ENCODE measurements at places on chromosomes 7 and 10.

DNA sequence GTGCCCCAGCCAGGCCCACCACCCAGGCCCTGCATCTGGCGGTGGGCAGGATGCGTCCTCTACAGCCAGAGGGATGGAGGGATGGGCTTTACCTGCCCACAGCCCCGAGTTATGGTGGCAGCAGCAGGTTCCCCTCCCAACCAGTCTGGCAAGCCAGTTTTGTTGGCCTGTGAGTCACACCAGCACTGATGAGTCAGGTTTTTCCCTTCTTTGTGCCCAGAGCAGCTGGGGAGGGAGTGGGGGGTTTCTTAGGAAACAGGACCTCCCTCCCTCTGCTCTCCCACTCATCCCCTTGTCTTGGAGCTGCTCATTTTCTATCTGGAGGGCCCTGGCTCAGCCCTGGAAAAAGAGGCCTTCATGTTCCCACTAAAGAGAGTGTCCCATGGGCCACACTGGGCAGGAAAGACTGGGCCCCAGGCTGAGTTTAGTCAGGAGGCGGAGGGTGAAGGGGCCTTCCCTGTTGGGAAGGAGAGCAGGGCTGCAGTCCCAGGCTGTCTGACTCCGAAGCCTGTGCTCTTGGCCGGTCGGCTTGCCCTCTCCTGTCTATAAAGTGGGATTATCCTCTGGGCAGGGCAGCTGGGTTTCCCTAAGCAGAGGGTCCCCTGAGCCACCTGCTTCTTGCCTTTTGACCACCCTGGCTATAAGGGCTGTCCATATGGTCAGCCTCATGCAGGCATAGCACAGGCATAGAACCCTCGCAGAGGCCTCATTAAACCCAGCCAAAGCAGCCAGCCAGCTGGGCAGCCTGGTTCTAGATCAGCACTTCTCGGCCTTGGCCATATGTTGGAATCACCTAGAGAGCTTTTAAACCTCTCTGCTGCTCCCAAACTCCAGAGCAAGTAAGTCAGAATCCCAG is 30.2 kb upstream of the ANKRD2 start:
- DNase-seq: no peak

DNA sequence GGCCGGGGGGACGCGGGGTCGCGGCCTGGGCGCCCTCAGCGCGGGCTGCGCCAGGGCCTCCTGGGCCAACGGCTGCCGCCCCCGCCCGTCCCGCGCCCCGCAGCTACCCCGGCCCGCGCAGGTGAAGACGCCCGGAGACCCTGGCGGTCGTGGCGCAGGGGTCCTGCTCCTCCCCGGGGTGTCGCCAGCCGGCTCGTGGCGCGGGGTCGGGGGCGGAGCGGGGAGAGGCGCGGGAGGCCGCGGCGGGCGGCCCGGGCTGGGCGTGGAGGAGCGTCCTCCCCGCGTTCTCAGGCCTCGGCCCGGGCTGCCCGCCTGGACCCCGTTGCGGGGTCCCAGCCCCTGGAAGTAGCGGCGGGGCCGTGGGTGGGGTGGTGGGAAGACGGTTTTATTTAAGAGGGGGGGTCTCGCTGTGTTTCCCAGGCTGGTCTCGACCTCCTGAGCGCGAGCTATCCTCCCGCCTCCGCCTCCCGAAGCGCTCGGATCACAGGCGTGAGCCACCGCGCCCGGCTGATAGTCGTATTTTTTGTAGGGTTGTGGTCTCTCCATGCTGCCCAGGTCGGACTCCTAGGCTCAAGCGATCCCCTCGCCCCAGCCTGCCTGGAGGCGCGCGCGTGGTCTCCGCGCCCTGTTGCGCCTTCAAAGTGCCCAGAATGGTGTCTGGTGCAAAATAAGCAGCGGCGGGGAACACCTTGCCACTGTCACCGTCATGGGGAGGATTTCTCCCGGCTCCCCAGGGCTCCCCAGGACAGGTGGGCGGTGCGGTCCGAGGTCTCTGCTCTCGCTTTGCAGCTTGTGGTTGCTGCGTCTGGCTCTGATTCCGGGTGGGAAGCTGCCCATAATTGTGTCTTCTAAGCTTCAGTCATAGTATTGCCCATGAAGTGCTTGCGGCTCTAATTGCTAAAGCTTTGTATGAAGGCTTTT is 15.3 kb upstream of the SUN1 start:
- DNase-seq: peak; percentile 22

- no peak for DNase-seq
Measured at GRCh38 chr7:36606976-36607720, 117.1 kb downstream of the AOAH start.

DNA sequence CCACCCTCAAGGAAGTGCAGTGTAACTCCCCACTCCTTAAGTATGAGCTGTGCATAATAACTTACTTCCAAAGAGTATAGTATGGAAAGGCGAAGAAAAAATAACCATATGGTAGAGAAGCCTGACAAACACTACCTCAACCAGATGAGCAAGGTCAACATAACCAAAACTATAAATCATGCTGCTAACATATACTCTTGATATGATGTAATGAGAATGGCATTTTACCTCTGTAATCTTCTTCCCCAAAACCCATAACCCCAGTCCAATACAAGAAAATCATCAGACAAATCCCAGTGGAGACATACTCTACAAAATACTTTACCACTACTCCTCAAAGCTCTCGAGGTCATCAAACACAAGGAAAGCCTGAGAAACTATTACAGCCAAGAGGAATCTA is 15.8 kb downstream of the OSBPL3 start:
- no peak for DNase-seq

- DNase-seq: no peak
Measured at GRCh38 chr7:87032604-87033339, 26.7 kb downstream of the ELAPOR2 start.

- no peak for DNase-seq
Measured at GRCh38 chr10:5595994-5596471, 70.4 kb downstream of the ASB13 start.

Data from activated T-helper 2 cell treated with anti-CD3 and anti-CD28 coated beads, Interferon-gamma antibody, Interleukin-2, Interleukin-4, amounts not matched to agents 10 μg/mL and 5 μg/mL and 100 μg/mL, durations not matched to agents 14 hours and 24 hours and 36 hours (primary cell).